ENCODE measurements at places on chromosomes 2 and 18.

DNA sequence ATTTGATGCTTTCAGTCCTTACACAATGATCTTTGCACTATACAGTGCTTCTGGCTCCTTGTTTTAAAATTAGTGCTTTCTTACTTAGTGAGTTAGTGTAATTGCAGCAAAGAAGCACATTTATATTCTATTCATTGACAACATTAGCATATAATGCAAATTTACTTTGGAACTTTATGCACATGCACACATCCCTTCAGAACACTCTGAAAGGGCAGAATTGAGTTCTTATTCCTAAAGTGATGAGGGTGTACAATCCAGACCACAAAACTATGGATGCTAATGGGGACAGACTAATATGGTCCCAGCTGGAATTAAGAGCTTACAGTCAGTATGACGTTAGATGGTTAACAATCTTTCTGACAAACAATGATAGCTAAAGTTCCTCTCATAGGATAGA lies 127.1 kb downstream of the RBMS1 start:
- no peak for DNase-seq

DNA sequence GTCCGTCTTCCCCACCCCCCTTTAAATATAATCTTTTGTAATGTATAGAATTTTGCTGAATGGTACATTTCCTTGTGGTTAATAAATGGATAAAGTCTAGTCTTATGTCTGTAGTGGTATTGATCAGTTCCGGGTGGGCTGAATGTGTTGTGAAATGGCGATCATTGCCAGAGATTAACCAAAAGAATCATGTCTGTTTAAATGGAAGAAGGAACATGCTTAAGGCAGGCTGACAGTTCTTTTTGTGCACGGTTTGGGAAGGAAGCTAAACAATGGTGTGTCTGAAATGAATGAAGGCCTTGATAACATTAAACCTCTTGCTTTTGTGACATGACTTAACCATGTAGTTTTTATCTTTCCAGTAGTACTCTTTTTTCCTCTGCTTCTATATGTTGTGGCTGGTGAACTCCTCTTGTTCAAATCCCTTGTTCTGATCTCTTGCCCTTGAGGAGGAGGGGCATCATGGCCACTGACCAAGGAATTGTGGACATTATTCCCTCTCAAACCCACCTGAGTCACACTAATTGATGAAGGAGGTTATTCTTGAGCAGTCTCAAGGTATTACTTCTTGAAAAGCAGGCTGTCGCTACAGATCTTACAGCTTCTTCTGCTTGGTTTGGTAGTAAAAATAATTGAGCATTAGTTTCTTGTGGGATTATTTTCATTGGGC lies 1.7 kb downstream of the ACVR2A start:
- DNase-seq = no peak

GRCh38 chr2:208999911-209000310 lies 423.9 kb upstream of the MAP2 start:
- no peak for DNase-seq

DNA sequence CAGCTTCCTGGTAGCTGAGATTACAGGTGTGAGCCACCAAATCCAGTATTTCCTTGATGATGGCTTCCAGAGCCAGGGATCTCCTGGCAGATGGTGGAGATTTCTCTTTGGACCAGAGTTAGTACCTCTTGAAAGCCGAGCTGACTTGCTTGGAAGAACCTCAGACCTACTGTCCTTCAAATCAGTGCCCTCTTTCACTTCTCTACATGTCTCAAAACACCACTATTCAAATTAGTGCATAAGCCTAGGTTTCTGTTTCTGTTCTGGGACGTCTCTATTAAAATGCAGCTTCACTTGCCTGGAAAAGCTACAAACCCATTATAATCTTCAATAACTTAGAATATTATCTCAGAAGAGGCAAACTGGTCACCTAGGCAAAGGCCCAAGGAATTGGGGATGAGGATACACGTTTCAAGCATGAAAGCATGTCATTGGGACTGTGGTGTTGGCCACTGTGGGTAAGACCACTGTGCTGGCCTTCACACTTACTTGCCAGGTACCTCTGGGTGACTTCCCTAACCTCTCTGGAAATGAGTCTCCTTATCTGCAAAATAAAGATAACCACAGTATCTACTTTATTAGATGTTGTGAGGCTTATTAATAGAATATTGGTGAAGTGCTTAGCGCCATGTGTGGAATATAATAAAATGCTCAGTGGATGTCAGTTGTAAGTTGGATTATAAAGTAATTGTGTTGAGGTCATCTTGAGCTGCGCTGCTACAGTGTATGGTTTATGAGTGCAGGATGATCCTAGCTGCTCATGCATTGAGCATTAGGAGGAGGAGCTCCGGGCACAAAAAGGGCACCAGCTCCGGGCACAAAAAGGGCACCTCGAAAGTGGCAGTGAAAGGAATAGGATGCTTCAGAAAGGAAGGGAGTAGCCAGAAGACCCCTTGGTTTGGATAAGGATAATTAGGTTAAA lies 84.5 kb downstream of the DOCK10 start:
- DNase-seq = no peak
